NCI-H524 treated with DMSO at 0.1 percent for 48 hours (cell line): ENCODE measurements at places on chromosomes 5 and 9.

GRCh38 chr5:75031366-75031765, 21.0 kb downstream of the GCNT4 start:
- DNase-seq: no peak

DNA sequence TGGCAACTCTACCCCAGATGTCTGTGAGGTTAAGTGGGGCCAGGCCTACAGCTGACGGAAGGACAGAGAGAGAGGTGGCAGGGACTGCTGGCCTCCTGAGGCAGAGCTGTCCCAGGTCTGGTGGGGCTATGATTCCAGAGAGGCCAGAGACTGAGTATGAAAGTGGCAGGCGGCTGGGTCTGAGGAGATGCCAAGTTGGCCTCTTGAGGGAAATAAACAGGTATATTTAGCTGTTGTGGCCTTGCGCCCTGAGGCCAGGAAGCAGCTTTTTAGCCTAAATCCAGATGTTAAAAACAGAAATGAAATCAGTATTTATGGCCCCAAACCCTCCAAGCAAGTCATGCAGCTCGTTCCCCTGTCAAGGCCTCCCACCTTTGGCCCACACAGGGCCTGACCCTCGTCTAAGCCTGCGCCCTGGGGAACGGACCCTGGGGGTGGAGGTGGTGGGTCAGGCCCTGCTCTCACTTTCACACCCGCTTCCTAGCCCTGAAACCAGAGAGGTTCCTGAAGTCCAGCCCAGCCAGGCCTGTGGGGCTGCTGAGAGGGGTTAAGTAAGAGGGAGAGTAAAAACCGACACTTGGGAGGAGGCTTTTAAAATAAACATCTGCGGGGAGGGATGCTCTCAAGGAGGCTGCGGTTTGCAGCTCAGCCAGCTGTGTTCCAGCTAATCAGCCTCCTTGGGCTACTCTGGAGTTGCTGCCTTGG, 18.7 kb downstream of the PCDHGC5 start:
- no peak for DNase-seq

DNA sequence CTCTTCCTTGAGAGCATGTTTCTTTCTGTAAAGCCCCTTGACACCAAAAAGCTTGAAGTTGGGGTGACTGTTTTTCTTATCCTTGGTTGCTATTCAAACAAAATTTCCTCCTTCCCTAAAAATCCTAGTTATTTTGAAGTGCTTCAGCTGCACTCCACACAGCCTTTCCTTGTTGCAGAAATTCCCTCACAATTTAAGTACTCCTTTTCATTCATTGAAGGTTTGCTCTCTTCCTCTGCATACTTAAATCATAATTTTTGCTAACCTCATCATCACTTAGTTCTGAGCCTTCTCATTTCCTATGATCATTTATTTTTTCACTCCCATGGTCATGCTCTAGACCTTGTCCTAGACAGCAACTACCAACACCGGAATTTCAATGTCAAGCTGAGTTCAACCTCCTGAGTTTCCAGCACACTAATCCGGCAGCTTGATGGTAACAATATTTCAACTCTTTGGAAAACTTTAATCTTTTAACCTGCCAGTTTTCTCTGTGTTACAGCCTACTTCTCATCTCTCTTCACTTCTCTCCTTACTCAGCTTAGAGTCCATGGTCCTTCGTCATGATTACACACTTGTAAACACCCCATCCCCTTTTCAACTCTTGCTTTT, 78.7 kb upstream of the ACTBL2 start:
- DNase-seq: no peak

DNA sequence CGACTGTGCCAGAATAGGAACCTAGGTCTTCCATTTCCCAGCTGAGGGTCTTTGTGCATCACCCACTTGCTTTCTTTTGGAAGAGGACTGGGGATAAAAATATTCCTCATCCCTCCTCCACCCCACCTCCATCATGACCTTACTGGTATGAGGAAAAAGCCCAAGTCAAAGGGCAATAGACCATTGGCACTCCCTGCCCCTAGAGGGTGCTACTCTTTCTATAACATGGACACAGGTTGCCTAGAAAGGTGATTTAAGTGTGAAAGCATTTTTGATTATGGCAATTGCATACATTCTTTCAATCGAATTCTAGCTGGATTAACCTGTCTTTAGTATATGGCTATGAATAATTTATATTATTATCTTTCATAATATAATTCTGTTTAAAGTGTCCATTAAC, 22.8 kb upstream of the ZNF618 start:
- no peak for DNase-seq

- no peak for DNase-seq
Observed at GRCh38 chr9:69806627-69807026, 14.0 kb upstream of the CFAP95 start.

DNA sequence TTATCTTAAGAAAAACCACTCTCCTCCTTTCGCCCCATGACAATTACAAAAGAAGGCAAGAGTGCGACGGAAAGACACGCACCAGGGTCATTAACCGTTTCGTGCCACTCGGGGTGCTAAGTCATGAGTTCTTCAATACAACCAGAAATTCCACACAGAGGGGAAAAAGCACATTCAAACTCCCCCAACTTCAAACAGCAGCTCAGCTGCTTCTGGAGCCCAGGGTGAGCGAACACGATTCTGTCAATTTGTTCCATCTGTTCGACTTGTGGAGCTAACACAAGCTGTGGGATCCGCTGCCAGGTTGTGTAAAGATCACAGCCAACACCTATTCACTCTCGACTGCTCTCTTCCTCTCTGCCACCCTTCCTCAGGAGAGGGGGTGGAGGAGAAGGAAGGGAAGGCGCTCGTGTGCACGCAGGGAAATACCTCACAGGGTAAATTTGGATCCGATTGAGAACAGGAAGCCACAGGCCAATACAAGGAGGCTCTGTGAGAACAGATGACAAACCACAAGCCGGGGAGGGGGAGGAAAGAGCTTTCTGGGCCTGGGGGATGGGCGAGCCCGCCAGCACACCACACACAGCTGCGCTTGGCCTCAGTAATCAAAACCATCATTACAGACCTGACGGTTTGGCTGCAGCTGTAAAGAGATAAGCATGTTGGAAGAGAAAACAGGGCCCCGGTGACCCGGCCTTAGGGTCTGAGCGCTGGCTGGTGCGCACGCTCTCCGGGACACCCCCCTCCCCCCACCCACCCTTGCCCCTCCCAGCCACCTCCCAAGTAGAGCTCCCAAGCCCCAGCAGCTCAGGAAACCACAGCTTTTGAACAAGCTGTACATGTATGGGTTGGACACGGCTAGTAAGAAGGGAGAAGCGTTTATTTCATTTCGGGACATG, 54.3 kb downstream of the PTCH1 start:
- DNase-seq: peak; percentile 71

- no peak for DNase-seq
Observed at GRCh38 chr5:113371721-113372196, 63.0 kb downstream of the TSSK1B start.

GRCh38 chr5:14628346-14628745, 36.2 kb upstream of the OTULIN start:
- DNase-seq: no peak

DNA sequence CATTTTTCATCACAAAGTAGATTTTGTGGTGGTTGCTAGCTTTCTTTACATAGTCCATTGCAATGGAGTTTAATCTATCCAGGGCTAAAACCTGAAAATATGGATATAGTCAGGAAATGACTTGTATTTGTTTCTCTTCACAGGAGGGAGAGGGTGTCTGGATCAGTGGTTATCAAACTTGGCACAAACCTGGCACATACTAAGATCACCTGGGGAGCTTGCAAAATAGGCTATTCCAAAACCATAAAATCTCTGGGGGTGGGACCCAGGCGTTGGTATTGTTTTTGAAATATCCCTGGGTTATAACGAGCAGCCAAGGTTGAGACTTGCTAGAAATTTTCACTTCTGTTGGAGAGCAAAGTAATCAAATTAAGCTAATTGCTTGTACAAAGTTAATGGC, 179.9 kb downstream of the PCSK1 start:
- DNase-seq: no peak

DNA sequence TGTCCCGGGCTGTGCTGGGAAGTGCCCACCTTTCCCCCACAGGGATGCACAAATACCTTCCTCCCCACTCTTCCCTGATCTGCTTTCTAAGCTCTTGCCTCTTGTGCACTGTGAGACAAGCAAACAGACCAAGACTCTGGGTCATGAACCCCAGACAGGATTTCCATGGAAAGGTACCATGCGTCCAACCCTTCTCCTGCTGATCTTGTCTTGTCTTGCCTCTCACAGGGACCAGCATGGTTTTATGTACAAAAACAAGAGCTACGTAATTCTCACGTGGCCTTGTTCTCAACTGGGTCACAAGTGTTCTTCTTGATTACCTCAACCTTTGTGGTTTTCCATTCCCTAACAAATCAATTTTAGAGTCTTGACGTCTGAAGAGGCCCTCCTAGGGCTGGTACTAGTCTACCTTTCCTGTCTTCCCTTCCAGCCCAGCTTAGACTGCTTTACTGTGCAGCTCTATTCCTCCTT, 176.5 kb upstream of the MAP3K1 start:
- no peak for DNase-seq

- no peak for DNase-seq
Observed at GRCh38 chr5:539469-540070, 15.3 kb upstream of the SLC9A3 start.

- DNase-seq: no peak
Observed at GRCh38 chr9:126204708-126205225, 121.9 kb upstream of the MVB12B start.

DNA sequence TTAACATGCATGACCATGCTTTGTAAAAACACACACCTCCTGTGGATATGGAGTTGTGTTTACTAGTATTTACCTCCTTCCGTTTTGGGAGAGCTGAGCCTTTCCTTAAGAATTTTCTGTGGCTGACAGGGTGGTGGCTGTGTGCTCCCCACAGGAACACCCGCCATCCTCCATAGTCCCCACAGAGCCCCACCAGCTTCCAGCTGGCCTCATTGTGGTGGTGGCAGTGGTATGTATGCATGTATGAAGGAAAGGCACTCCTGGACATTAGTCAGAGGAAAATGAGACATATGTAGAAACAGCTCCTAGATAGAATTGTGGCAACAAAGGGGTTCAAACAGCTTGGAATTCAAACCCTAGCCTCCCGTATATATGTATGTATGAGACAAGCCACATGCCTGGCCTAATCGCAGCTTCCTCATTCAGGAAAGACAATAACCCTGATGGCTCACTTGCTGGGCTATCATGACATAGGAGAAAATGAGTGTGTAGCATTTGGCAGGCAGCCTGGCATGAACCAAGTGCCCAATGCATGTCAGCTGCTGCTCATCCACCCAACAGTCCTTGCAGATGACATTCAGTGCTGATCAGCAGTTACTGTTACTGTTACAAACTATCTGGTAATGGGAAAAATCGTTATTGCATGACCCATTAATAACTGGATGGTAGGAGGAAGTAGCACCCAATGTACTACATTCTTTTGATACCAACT, 459.7 kb downstream of the EBF1 start:
- no peak for DNase-seq

GRCh38 chr5:36934740-36935356, 58.3 kb downstream of the NIPBL start:
- DNase-seq: no peak

DNA sequence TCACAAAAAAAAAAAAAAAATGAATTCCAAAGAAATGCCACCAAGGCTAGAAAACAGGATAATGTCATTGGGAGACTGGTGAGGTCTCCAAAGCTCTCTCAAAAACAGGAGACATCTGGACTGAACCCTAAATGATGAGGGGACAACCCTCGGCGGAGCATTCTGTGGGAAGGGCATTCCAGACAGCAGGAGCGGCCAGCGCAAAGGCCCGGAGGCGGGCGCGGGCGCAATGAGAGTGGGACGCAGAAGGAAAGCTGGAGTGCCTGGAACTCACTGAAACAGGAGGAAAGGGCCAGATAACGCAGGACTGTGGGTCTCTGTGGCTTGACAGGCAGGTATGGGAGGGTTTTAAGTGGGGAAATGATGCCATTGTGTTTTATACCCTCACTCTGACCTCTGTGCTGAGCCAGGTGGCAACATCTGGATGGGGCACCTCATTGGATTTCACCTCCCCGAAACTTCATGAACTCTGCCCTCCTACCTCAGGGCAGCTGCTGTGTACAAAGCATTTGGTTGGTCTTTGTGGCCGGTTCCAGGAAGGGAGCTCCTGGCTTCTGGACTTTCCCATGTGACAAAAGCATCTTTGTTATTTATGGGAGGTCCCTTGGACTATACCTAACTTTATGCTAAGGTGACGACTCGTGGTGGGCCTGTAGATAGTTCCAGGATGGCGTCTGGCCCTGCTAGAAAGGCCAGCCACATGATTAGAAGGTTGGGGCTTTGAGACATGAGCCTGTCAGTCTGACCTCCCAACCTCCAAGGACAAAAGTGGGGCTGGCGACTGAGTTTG, 11.5 kb upstream of the MAPK9 start:
- DNase-seq: no peak

GRCh38 chr5:43020399-43020746, 19.7 kb downstream of the ANXA2R start:
- DNase-seq: peak; percentile 89
